GF-D8 (cell line): ENCODE measurements at places on chromosomes 5 and 9.

- no peak for DNase-seq
Observed at GRCh38 chr5:62896121-62896893, 317.7 kb downstream of the LRRC70 start.

GRCh38 chr5:116632890-116633289, 58.3 kb upstream of the SEMA6A start:
- no peak for DNase-seq

GRCh38 chr5:174295702-174296436, 250.4 kb downstream of the NSG2 start:
- no peak for DNase-seq

- peak; percentile 95 for DNase-seq
Observed at GRCh38 chr5:172110921-172111851, 76.8 kb downstream of the STK10 start.

DNA sequence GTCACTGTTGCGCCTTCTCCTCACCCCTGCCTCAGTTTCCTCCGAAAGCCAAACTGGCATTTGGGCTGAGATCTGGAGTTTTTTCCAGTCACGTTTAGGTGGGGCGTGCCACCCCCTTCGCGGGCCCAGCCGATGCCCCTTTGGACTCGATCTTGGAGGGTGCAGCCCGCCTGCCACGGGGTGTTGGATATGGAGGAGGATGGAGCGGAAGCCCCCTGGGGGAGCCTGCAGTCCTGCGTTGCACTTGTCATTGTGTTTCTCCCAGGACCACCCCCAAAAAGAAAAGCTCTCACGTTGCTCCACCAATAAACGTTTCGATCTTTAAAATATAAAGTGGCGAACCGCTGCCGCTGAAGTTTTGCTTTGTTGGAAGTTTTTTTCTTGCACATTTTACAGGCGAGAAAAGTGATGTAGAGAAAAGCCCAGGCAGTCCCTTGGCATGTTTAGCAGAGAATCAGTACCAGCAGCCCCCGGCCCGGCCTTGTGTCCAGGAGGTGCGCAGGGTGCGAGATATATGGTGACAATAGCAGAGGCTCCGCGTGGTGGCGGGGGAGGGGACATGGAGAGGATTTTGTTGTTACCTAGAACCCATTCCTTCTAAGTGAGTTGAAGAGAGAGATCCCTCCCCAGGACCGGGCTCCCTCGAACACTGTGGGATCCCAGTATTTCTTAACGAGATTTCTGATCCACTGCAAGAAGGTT, 681 bp downstream of the F2R start:
- no peak for DNase-seq

- no peak for DNase-seq
Observed at GRCh38 chr5:6717687-6718086, 4.5 kb downstream of the TENT4A start.

DNA sequence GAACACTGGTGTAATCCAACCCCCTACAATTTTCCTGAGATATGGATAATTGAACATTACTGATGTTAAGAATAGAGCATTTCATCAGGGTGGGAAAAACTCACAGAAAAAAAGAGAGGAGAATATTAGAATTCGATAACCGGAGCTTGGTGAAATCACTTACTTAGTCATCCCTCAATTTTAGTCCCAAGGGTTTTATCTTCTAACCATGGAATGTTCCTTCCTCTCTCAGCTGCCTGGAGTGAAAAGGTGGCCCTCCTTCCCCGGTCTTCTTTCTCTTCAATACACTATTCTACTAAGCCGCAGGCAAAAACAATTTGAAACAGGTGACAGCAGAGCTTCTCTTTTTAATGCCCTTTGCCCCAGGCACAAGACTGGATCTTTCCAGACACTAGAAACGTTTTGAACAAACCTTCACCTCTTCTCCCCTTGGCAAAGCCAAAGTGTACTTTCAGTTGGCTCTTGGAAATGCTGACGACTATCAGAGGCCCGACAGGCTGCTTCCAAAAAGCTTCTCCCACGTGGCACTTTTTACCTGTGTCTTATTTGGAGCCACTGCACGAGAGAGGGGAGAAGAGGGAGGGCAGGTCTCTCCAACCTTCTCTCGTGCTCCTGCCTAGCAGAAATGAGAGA, 543.9 kb downstream of the TLE1 start:
- no peak for DNase-seq

- DNase-seq: no peak
Observed at GRCh38 chr9:113421726-113422125, 11.2 kb downstream of the C9orf43 start.

- DNase-seq: no peak
Observed at GRCh38 chr5:107980923-107981692, 310.4 kb upstream of the EFNA5 start.

GRCh38 chr5:176737746-176738636, 72.4 kb upstream of the UNC5A start:
- no peak for DNase-seq

DNA sequence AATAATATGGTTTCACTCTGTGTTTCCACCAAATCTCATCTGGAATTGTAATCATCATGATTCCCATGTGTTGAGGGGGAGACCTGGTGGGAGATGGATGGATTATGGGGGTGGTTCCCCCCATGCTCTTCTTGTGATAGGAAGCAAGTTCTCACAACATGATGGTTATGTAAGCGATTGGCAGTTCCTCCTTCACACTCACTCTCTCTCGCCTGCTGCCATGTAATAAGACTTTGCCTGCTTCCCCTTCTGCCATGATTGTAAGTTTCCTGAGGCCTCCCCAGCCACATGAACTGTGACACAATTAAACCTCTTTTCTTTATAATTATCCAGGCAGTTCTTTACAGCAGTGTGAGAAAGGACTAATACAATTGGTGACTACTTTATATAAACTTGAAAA, 48.4 kb downstream of the PTBP3 start:
- no peak for DNase-seq

GRCh38 chr9:78927099-78927940, 630.4 kb downstream of the PSAT1 start:
- DNase-seq: no peak

- no peak for DNase-seq
Observed at GRCh38 chr5:169173372-169173771, 127.6 kb downstream of the SLIT3 start.

GRCh38 chr9:90569511-90569910, 73.1 kb downstream of the DIRAS2 start:
- DNase-seq: no peak

DNA sequence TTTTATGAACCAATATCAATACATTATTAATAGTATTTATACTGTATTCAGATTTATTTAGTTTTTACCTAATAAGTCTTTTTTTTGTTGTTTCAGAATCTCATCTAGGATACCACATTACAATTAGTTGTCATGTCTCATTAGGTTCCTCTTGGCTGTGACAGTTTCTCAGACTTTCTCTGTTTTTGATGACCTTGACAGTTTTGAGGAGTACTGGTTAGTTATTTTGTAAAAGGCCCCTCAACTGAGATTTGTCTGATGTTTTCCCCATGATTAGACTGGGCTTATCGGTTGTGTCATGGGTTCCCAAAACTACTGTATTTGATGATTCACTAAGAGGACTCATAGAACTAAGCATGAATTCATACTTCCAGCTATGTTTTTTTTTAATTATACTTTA, 56.3 kb downstream of the RNF180 start:
- no peak for DNase-seq

- no peak for DNase-seq
Observed at GRCh38 chr5:142645456-142645855, 40.4 kb downstream of the FGF1 start.

DNA sequence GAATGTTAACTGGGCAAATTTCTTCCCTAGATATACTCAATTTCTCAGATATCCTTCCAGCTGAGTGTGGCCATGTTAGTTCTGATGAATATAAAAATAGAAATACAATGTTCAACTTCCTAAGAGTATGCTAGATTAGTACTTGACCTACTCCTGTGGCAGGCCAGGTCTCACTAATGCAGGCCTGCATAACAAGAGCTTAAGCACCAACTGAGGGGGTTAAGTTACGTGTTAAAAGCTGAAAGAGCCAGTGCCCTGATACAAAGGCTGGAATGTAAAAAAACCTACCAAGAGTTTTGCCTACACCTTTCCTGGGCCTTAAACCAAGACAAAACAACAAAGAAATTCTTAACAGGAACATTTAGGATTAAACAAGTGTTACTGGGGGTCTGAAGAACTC, 102.8 kb downstream of the MRPS30 start:
- DNase-seq: no peak

GRCh38 chr9:86642721-86643120, 288.5 kb upstream of the TUT7 start:
- no peak for DNase-seq

DNA sequence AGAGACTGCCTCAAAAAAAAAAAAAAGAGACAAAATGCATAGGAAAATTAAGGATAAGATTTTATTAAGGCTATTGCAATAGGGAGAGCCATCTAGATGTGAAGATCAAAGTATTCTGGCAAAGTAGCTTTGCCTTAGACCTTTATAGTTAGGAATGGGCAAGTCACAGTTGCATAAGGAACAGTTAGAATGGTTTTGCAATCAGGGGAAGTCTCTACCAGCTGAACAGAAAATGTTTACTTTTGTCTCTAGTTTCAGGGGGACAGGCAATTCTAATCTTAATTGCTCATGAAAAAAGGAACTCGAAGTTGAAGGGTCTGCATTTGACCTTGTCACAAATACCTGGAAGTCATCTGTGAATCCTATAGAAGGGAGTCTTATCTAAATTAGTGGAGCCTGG, 13.1 kb upstream of the ATP6V1G1 start:
- peak; percentile 47 for DNase-seq

DNA sequence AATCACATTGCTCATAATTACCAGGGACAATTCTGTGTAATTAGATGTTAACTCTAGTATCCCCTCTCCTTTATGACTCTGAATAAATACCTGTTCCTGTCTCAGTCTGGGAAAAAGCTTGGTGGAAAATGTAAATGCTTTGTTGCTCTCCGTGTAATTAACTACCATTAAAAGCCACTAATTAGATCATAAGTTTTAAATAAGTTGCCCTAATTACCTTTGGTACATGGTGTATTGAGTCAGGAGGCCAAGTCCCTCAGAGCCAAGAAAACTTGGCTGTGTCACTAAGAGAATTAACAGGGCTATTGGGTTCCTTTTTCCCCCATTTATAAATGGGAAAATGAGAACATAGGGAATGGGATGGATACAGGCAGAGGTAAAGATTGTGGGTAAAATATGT, 617.6 kb downstream of the TLR4 start:
- no peak for DNase-seq

- no peak for DNase-seq
Observed at GRCh38 chr5:156274453-156274852, 52.5 kb upstream of the SGCD start.

GRCh38 chr9:89825669-89826068, 220.9 kb downstream of the GADD45G start:
- DNase-seq: no peak

DNA sequence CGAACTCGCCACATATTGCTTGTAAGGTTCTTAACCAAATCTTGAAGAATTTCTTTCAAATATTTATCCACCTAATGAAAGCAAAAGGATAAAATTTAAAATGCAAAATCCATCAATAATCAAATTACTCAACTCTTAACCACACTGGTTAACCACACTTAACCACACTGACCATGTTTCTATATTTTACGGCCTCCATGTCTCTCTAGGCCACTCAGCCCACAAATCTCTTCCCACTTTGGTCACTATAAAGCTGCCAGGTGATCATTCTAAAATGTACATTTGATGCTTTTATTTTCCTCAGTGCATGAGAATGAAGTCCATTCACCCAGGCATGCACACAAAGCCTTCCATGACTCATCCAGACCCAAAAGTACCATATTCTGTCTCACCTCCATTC, 56.4 kb upstream of the OR2K2 start:
- peak; percentile 0 for DNase-seq

DNA sequence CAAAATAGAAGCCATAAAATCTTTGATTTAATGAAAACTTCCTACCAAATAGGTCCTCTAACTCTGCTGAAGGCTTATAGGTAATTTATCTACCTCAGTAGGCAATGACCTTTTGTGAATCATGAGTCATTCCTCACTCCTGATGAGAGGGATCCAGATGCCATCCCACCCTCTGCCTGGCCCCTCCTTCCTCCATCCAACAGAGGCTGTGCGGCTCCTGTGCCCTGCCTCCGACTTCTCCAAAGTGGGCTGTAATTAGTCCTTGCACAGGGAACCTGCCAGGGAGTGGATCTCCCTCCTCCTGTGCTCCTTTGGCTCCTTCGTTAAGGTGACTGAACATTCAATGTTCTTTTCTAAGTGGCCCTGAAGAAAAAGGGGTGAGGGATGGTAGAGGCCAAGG, 213.9 kb upstream of the TBCA start:
- DNase-seq: no peak

DNA sequence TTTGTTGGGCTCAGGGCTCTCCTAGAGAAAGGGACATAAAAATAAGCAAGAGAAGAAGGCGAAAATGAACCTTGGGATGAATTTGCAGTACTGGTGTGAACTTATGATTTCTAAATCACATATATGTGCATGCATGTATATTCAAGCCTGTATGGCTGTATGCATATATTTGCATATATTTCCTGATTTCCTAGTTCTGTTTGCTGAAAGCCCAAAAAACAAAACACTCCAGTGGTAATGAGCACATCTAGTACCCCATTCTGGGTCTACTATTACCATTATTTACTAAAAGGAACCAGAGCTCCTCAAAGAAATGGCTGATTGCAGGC, 7.3 kb downstream of the ZFP62 start:
- no peak for DNase-seq

GRCh38 chr9:88378317-88378716, 9.9 kb upstream of the SPIN1 start:
- DNase-seq: no peak

DNA sequence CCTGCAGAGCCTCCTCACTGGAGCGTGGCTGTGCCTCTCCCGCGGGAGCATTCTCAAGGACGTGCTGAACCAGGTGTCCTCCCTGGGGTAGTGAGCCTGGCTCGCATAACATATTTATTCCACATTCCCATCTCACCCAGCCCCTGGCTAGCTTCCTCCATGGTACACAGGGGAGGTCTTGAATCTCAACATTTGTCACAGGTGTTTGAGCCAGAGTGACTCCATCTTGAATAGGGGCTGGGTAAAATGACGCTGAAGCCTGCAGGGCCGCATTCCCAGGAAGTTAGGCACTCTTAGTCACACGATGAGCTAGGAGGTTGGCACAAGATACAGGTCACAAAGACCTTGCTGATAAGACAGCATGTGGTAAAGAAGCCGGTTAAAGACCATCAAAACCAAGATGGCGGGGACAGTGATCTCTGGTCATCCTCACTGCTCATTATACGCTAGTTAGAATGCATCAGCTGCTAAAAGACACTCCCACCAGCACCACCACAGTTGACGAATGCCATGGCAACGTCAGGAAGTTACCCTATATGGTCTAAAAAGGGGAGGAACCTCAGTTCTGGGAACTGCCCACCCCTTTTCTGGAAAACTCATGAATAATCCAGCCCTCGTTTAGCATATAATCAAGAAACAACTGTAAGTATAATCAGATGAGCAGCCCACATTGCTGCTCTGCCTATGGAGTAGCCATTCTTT, 273.8 kb upstream of the IRX4 start:
- no peak for DNase-seq

DNA sequence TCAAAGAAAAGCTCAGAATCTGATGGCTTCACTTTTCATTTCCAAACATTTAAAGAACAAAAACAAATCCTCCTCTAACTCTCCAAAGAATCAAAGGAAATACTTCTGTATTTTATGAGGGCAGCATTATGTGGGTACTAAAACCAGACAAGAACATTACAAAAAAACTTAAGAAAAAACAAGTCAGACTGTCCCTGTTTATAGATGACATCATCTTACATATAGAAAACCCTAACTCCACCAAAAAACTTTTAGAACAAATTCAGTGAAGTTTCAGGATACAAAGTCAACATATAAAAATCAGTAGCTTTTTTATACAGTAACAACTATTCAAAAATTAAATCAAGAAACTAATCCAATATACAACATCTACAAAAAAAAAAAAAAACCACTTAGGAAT, 136.2 kb downstream of the PJA2 start:
- no peak for DNase-seq
